ENCODE measurements at places on chromosomes 7 and 10.

DNA sequence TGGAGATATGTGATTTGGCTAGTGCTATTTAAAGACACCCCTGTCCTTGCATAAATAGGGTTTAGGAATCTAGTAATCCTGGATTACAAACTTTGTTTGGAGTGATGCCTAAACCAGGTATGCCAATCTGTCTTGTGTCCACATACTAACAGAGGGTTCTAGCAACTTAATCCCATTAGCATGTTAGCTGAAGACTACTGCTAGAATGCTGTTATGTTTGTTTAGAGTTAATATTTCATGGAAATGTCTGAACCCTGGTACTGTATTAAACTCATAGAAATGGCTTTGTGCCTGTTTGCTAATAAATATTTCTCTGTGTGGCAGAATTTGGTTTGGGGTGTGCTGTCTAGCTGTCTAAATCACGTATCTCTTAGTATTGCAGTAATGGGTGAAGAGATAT lies 150.8 kb downstream of the PFKFB3 start:
- DNase-seq, result no peak

GRCh38 chr10:47400251-47400650 lies 16.2 kb upstream of the ZNF488 start:
- no peak for DNase-seq

GRCh38 chr7:39527296-39527695 lies 38.9 kb upstream of the YAE1 start:
- DNase-seq, result no peak

DNA sequence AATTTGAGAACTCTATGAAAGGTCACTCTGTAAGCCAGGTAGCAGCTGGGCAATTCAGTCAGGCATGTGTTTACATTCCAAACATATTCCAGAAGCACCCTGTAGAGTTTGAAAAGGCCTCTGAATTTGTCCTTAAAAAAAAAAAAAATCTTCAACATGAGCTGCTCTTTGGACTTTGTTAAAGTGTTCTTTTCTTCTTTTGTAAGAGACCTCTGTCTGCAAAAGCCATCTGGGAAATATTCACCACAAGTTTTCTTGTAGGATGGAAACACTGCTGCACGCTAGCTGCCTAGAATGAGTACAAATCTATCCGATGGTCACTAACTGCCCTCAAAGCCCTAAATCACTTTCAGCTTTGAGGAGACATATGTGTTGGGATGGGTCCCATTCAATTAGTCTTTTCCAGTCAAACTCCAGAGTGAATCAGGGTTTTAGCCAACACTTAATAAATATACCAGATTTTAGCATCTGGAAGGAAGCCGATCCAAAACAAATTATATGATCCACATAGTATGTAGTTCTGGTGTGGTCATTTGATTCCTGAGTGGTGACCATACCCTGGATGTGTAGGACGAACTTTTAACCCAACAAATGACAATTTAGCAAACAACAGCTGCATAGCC lies 85.9 kb downstream of the CD36 start:
- DNase-seq, result no peak

DNA sequence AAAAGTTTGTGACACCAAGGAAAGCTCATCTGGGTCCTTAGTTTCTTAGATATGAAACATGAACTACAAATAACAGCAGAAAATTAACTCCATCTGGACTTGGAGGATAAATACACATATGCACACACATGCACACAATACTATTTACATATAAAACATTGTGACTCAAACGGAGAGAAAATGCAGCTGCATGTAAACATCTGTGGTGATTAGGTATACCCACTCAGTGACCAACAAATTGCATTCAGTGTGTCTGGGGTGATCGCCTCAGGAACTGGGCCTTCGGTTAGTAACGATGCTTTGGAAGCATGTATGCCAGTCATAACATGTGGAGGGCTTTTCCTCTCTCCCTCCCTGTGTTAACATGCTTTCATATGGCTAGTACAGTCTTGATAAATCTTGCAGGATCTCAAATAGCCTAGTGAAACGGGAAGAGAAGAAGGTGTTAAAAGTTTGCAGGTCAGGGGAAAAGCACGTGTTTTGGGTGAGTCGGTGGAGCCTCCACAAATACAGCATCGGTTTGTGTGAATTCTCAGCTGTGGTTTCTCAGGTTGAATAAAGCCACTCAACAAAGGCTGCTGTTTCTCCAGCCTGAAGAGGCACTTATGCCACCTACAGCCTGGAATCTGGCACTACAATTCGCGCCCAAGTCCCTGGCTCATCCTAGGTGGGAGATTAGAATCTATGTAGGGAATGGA lies 8.7 kb upstream of the GLRX3 start:
- peak; percentile 1 for DNase-seq

- no peak for DNase-seq
Observed at GRCh38 chr10:99084161-99084560, 151.5 kb downstream of the HPSE2 start.

DNA sequence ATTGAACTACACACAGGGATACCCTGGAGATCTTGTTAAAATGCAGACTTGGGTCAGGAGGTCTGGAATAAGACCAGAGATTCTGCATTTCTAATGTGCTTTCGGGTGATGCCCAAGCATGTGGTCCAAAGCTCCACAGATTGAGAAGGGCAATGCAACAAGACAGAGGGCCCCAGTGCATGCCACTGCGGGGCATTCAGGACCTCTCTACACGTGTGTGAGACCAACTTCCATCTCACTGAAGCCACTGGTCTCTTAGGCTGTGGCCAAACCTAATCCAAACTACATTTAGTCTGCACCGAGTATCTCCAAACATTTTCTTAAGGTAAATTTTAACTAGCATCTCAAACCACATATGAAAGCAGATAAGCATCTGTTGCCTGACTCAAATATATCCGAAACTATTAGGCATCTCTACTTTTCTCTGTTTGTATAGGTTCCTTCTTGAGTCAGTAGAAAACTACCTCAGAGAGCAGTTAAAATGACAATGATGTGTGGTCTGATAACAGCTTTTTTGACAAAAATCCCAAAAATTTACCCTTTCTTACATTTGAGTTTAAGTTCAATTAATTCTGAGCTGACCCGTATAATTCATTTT lies 107.5 kb downstream of the ELMO1 start:
- no peak for DNase-seq

- DNase-seq, result no peak
Observed at GRCh38 chr7:98418636-98419315, 17.9 kb upstream of the BAIAP2L1 start.

- DNase-seq, result no peak
Observed at GRCh38 chr7:133265821-133266220, 12.9 kb downstream of the EXOC4 start.

GRCh38 chr7:117961235-117961634 lies 88.0 kb upstream of the CTTNBP2 start:
- DNase-seq, result no peak

DNA sequence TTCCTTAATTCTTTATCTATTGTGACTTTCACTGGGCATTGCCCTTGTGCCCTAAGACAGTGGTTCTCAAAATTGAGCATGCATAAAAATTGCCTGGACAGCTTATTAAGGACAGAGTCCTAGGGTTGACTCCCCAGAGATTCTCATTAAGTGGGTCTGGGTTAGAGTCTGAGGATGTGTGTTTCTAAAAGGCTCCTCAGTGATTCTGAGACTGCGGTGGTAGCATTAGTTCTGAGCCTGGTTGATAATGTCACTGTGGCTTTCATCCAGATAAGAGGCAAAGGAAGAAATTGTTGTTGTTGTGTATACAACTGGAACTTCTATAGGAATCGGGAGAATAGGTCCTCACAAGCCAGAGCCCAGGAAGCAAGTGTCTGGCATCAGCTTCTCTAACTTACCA lies 1.3 kb downstream of the IFIT2 start:
- DNase-seq, result no peak

- no peak for DNase-seq
Observed at GRCh38 chr10:12631216-12631615, 281.9 kb downstream of the CAMK1D start.

DNA sequence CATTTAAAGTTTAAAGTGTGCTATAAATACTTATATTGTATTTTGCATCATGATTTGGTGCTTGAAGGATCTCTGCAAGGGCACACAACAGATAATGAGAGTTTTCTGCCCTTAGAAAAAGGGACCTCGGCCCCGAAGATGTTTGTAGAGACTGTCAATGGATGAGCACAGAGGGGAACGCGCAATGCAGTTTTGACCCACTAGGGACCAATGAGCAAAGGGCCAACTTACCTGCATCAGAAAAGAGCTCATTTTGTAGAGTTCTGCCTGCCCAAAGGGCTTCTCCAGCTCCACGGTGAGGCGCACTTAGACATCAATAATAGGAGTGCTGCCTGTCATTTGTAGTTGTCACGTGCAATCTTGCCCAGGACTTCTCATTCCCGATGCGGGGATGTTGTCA lies 91.1 kb downstream of the BUB3 start:
- DNase-seq, result no peak

GRCh38 chr10:52965938-52966401 lies 193.4 kb upstream of the MBL2 start:
- no peak for DNase-seq

DNA sequence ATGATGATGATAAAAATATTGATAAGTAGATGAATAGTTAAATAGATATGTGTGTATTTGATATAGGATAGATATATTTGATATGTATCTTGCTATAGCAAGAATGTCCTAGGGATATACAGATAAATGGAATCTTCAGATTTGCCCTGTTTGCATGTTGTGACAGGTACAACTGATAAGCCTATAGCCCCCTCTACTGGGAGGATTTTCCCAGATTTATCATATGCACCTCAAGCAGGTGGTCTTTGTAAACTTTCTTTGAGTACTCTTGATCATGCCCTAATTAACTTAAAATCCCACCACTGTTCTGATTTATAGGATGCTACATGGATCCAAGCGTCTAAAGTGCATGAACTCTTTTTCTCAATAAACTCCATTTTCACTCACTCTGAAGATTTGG lies 1050.7 kb downstream of the SORCS3 start:
- no peak for DNase-seq

DNA sequence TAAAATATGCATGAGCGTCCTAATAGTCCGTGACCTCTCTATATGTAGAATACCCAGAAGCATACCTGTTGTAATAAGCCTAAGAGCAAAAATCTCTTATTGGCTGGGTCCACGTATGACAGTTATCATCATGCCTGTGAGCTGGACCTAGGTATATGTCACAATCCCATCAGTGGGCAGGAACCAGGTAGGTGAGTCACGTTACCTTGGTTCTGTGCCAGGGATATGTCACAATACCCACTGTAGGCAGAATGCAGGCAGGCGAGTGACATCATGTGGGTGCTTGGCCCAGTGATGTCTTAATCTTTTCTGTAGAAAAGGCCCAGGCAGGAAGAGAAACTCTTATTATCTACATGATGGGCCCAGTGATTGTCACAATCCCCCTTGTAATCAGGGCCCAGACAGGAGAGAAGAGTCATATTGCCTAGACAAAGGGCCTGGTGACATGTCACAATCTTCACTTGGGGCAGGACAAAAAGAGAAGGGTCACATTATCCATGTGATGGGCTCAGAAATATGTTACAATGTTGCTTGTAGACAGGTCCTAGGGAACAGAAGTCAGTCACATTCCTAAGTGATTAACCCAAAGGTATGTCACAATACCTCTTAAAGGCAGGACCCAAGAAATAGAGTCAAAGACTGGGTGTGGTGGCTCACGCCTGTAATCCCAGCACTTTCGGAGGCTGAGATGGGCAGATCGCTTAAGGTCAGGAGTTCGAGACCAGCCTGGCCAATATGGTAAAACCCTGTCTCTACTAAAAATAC lies 12.9 kb upstream of the ZNF736 start:
- no peak for DNase-seq

DNA sequence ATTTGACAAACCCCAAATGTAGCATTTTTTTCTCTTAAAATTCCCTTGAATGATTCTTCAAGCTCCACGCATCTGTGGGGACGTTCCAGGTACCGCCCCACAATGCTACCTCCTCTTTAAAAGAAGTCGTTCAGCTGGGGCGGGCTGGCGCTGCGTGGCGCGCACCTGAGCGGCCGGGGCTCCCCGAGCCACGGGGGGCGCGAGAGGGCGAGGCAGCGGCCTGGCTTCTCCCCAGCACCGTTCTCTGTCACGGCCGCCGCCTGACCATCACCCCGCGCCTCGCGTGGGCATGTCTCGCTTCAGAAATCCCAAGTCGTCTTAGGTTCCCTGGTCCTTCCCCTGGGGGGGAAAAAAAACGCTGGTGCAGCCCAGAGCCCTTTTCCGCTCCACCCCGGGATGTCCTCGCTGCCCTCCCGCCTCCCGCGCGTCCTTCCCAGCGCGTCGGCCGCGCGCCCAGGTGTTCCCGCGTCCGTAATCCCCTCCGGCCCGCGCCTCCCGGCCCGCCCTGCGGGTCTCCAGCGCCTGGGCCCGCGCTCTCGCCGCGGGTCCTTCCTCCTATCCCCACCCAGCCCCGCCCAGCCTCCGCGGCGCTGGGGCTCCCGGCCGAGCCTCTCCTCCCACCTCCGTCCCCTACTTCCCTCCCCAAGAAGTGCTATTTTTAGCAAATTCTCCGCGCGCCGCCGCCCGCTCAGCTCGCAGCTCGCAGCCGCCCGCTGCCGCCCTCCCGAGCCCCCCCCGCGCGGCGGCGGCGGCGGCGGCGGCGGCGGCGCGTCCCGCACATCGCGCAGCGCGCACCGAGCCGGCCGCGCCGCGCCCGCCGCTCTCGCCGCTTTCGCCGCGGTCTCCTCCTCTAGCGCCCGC lies 58.7 kb upstream of the PRPS1L1 start:
- DNase-seq, result no peak
